Caco-2 (cell line): ENCODE measurements at places on chromosomes 6 and 20.

- DNase-seq = no peak
Measured at GRCh38 chr6:84346372-84346771, 118.9 kb upstream of the CEP162 start.

- no peak for DNase-seq
Measured at GRCh38 chr20:51027035-51027795, 4.3 kb upstream of the KCNG1 start.

DNA sequence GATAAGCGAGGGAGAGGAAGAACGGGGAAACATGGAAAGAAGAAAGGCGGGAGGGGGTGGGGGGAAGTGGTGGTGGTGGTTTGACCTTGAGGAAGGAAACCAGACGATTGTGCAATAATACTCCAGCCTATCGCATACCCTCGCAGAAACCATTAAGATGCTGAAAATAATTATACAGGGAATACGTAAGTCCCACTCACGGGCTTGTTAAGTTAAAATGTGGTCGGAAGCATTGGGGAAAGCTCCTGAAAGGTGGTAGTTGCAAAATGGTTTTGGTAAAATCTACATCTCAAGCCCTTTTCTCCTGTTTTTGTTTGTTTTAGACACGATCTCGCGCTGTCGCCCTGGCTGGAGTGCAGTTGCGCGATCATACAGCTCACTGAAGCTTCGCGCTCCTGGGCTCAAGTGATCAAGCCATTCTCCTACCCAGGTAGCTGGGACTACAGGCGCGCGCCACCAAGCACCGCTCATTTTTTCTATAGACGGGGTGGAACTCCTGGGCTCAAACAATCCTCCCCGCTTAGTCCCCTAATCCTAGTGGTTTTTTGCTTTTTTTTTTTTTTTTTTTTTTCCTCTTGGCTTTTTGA is 128.9 kb upstream of the ZNF184 start:
- DNase-seq = peak; percentile 48

GRCh38 chr6:3228771-3229565 is 1.5 kb upstream of the TUBB2B start:
- DNase-seq = no peak

GRCh38 chr20:3307725-3308124 is 68.7 kb upstream of the SLC4A11 start:
- no peak for DNase-seq

GRCh38 chr6:39378175-39378959 is 55.9 kb upstream of the KCNK16 start:
- DNase-seq = no peak

GRCh38 chr6:157561929-157562810 is 181.2 kb downstream of the ZDHHC14 start:
- no peak for DNase-seq

GRCh38 chr6:78947962-78948361 is 80.6 kb downstream of the IRAK1BP1 start:
- DNase-seq = no peak

- no peak for DNase-seq
Measured at GRCh38 chr6:90714319-90714718, 127.4 kb upstream of the MAP3K7 start.

GRCh38 chr6:148514091-148514845 is 171.6 kb downstream of the SASH1 start:
- DNase-seq = no peak
